ENCODE measurements at places on chromosomes 4 and X.

GRCh38 chr4:99013402-99013843 is 17.9 kb downstream of the METAP1 start:
- no peak for DNase-seq

DNA sequence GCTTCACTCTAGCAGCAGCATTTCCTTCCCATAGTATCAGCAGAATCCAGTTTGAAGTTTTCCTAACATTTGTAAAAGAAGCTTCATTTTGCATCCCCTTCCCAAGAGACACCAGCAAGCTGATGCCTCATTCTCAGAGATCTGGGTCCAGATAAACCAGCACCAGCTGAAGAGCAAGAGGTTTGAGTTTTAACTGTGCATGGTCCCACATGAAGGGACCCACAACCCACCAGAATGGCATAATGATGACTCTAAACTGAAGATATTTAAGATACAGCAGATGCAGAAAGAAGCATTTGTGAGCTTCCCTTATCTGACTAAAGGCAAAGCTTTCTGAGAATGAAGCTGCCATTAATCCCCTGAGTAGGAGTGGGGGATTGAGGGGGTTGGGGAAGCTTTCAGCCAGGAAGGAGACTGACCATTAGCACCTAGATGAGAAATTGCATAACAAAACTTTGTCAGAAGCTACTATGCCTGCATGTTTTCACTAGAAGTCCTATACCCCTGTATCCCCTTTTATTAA is 18.6 kb downstream of the NUDT6 start:
- no peak for DNase-seq

DNA sequence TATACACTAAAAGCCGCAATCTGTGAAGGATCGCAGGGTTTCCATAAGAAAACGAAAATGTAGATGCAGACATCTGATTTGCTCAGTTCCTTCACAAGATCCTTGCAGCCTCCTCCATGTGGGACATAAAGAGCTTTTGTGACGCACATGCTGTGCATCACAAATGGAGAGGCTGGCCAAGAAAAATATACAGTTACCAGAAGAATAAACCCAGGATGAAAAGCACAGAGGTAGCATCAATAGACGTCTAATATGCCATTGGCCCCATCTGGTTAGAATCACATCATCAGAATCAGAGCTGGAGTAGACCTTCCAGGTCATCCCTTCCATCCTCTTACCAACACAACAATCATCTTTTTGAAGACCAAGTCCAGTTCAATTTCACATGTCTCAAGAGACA is 517.4 kb downstream of the RAB28 start:
- no peak for DNase-seq

DNA sequence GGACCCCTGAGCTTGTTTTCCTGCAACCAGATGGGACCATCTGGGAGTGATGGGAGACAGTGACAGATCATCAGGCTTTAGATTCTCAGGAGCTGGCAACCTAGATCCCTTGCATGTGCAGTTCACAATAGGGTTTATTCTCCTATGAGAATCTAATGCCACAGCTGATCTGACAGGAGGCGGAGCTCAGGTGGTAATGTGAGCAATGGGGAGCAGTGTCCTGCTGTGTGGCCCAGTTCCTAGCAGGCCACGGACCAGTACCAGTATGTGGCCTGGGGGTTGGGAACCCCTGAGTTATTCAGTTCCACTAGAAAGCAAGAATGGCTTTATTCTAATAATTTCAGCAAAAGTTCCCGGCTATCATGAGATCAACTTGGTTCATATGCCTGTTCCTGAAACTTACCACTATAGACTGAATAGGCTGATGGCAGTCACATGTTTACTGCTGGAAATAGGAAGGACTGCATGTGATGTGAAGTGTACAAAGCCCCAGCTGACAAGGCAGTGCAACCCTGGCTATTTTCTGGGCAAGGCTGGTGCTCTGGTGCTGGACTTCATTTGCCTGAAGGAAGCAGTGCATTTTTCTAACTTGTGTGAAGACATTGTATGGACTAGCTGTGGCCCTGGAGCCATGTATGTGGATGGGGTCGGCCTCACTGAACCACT is 107.2 kb downstream of the SPRY1 start:
- DNase-seq, result no peak

DNA sequence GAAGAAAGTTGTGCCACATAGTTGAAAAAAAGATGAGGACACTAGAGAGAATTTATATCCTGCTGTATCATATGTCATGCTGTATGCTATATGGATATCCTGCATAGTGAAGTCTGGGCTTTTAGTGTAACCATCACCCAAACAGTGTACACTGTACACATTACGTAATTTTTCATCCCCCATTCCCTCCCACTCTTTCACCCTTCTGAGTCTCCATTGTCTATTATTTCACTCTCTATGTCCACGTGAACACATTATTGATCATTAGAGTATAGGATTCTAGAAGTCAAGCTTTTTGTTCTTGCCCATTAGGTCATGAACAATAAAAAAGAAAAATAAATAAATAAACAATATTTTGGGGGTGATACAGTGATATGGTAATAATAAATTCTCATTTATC is 18.0 kb upstream of the FRYL start:
- DNase-seq, result no peak

DNA sequence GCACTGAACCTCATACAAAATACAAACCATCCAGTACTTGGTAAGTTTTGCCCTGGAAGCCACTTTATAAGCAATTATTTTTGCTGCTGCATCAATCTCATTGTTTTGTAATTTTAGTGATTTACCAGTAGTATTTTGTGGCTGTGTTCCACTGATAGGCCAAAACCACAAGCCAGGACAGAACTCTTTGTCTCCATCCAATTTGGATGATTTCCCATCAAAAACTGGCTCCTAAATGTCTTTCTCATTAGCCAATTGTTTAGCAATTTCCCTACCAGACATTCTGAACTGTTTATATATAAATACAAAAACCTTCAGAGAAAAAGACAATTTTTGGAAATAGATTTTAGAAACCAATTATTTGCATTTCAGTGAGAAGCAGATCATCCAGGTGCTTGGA is 4.4 kb downstream of the GSPT2 start:
- DNase-seq, result no peak

GRCh38 chr4:177376024-177376423 is 66.2 kb downstream of the AGA start:
- no peak for DNase-seq

GRCh38 chrX:80879916-80880315 is 70.2 kb upstream of the BRWD3 start:
- DNase-seq, result no peak

DNA sequence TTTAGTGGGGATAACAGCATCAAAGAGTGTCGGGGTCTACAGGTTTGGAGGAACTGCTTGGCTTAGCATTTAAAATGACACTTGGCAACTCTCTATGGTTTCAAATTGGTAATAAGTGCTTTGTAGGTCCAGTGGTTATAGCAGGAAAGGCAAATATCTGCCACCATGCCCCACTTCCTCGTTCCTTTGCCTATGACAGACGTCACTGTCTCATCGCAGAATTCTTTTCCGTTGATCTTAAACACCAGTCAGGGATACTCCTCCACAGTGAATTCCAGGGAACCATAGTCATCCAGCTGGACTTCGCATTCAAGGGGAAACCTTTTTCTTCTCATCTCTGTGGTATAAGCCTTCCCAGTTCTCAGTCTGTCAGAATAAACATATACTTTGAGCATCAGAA is 319.1 kb downstream of the GPAT3 start:
- DNase-seq, result no peak

GRCh38 chr4:25809996-25810395 is 52.8 kb downstream of the SEL1L3 start:
- DNase-seq, result no peak
